ENCODE measurements at places on chromosomes 2 and 18. TPM values are rescaled to one million over a fixed set of nuclear protein-coding genes. Genes with fewer than 3 reads are reported as not detected.

KANSL1L gene
- 6.5 TPM for total RNA-seq

RAB27B gene
- 28.5 TPM for total RNA-seq

AP1S3 gene
- 8.4 TPM for total RNA-seq

CASP10 gene
- 13.0 TPM for total RNA-seq

KCNJ3 gene
- not detected for total RNA-seq

TXNDC2 gene
- 0.17 TPM for total RNA-seq

IRS1 gene
- 10.4 TPM for total RNA-seq

FOSL2 gene
- 55.2 TPM for total RNA-seq

LINC00305 gene
- not detected for total RNA-seq

DNA sequence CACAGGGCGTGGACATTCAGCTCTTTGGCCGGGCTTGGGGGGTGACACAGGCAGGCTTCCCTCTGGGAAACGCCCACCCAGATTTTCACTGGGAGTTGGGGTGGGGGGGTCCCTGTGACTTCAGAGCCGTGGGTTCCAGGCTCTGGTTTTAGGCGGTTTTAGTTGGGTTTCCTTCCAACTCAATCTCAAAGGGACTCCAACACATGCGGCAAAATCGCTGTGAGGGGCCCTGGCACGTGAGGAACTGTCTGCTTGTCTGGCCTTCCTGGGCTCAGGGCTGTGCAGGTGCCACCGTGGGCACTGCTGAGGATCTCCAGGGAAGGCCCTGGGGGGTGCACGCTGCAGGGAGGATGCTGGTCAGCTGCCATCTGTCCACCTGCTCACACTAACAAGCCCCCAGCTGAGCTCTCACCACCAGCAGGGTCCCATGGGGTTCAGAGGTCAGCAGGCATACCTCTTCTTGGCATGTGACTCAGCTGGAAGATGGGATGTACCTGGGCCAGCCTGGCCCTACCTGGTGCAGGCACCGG lies 11.7 kb downstream of the HS6ST1 start:
- no peak for DNase-seq

DNA sequence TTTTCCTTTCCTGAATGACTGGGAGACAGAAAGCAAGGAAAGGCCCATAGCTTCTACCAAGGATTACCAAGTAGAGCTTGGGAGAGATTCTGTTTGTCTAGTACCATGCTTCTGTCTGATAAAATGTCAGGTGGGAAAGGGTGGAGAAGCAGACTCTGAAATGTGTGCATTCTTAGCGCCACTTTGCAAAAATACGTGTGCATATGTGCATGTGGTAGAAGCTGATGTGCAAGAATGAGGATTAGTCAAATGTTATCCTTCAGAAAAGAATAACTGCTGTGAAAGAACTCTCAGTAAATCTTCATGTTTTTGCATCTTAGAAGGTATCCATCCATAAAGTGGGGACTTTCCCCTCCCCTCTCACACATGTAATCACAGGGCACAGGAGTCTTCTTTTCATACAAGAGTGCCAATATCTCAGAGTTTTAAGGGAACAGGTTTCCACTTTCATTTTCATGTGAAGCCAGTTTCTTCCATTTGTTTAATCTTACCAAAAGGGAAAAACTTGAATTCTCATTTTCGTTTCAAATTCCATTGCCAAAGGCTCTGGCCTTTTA lies 15.4 kb upstream of the DGKD start:
- DNase-seq: no peak

DNA sequence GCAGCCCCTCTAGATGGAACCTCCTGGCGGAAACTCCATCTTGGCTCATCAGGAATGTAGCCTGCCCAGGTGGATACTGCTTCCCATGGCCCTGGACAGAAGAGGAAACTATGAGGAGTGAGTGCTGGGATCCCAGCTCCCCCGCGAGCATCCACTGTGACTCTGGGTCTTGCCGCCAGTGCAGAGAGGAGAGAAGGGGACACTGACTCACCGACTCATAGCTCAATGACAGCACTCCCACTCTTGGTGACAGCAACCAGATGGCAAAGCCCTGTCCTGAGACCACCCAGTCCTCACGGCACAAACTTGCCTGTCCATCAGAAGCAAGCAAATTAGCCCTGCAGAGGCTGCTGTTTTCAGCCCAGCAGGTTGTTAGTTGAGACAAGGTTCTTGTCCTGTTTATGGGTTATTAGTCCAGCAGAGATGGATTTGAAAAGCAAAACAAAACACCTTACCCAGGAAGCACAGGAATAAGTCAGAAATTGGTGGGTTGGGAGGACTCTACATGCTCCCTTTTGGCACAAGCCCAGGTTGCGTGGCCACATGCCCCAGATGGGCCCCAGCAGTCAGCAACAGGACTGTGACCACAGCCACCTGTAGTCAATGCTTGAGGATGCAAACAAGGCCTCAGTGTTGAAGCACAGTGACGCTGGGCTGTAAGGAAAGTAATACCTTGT lies 111.5 kb upstream of the GLI2 start:
- DNase-seq: no peak

- no peak for DNase-seq
These were observed 30.2 kb upstream of the RAB11FIP5 start for GRCh38 chr2:73142937-73143336.

GRCh38 chr2:174859563-174860169 lies 95.4 kb upstream of the CHRNA1 start:
- DNase-seq: no peak

DNA sequence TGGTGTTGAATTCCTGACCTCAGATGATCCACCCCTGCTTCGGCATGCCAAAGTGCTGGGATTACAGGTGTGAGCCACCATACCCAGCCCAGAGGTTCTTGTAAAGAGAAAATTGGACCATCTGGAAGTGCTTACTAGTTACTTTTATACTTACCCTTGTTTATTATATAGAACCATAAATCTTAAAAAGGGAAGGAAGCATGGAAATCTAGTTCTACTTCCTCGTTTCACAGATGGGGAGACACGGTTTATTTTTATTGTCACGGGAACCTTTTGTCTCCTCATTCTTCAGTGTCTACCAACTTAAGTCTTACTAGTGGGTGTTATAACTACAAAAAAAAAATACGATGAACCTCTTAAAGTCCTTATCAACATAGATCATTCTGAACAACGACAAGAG lies 45.8 kb upstream of the PDK1 start:
- no peak for DNase-seq

DNA sequence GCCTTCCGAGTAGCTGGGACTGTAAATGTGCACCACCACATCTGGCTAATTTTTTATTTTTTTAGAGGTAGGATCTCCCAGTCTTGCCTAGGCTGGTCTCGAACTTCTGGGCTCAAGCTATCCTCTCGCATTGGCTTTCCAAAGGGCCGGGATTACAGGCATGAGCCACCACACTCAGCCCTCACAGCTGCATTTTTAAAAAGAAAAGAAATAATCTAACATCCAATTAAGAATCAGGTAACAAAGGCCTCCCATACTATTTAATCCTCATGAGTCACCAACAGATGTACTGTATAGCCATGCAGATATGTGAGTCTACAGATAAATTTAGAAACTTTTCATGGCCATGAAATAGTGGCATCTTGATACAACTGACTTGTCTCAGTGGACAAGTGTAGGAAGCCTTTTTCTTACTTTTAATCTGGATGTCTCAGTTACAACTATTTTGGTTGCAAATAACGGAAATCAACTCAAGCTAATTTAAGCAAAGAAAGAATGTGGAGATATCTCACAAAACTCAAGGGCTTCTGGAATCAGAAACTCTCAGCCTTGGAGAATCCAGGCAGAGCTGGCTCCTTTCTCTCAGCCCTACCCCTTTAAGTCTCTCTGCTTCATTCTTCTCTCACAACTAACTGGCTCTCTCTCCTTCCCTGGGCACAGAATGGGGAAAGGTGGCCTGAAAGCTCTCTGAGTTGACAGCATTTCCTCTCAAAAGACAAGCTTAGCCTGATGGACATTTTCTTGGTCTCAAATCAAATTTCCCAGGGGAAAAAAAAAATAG lies 12.8 kb upstream of the PPM1B start:
- DNase-seq: no peak

DNA sequence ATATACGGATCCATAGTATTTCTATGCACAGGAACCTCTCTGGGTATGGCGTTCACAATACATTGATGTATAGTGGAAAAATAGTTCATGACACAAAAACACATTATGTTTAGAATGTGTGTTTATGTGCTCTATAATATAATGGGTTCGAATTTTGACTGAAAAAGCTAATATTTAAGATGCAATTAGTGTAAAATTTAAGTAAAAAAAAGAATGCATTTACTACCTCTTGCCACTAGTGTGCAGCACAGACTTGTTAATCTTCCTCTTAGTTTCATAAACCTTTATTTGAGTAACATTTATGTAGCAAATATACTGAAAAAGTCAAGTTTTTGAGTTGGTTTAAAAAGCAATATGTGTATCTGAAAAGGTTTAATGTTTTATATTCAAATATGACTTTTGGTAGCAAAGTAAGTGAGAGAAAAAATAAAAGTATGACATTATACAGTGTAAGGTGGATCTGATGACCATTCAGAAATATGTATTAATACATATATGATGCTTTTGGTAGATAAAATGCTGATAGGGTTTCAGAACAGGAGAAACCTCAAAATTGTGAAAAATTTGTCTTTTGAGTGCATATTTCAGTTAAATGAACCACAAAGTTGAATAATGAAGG lies 49.4 kb downstream of the CCDC102B start:
- peak; percentile 6 for DNase-seq

DNA sequence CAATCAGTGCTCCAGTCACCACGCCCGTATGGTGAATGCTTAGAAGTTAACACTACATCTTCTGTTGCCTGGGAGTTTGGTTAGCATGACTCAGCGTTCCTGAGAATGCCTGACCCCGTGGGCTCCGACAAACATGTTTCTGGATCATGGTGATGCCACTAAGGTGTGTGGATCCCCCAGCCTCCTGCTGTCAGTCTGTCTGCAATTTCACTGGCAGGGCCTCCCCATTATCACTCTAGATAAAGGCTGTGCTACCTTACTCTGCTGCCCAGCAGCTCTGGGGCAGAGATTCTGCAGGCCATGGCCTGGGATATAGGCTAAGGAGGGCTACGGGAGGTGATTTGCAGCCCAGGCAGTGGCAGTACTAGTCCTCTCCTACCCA lies 66.0 kb downstream of the STPG4 start:
- DNase-seq: peak; percentile 64

DNA sequence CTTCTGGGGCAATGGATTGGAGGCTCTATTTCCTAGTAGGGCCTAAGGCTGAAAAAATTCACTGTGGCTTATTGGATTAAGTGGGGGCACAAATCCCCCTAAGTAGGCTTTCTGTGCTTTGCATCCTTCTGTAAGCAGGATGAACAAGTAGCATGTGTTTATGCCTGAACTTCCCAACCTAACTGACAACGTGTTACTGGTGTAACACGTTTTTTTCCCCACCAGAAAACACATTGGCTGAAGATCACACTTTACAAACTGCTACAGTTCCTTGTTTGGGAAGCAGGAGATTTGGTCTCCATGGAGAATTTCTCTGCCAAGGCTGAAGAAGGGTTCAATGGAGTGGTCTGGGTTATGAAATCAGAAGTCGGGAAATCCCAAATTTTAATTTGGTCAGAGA lies 7.2 kb upstream of the ITGA6 start:
- no peak for DNase-seq

DNA sequence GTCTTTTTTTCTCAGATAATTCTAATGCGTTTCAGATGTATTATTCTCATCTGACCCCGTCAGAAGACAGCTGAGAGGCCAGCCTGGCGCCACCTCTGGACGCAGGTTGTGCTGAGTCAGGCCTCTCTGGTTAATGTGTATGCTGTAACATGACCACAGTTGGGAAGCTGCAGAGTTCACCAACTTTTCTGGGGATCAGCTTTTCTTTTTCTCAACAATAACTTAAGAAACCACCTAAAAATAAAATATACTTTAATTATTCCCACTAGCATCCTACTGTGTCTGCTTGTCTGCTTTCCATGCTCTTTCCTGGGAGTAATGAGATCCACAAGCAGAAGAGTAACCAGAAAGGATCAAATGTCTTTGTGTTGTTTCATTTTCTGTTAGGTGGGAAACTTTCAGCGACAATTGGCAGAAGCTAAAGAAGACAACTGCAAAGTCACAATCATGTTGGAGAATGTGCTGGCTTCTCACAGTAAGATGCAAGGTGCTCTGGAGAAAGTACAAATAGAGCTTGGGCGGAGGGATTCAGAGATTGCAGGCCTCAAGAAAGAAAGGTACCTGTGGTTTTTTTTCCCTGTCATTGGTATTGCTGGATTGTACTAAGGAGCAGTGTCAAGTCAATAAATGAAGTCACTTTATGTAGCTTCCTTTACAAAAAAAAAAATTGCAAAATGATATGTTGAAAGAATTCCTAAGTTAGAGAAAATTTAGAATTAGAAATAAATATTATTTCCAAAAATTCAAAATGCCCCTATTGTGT lies 79.8 kb downstream of the CCDC150 start:
- DNase-seq: peak; percentile 63

DNA sequence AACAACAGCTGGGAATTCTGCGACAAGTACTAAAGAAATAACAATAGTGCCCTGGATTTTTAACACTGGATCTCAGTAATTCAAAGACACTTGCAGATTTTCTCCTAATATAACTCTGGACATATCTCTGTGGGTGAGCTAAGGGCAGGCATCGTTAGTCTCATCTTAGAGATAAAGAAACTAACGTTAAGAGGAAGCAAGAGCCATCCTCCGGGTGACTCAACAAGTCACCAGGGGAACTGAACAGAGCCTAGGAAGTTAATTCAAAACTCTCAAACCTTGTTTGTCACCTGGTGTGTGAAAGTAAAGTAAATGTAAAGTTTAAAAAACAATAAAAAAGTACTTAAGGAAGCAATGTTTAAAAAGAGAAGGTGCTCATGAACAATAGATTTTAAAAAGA lies 41.6 kb upstream of the NRP2 start:
- no peak for DNase-seq

DNA sequence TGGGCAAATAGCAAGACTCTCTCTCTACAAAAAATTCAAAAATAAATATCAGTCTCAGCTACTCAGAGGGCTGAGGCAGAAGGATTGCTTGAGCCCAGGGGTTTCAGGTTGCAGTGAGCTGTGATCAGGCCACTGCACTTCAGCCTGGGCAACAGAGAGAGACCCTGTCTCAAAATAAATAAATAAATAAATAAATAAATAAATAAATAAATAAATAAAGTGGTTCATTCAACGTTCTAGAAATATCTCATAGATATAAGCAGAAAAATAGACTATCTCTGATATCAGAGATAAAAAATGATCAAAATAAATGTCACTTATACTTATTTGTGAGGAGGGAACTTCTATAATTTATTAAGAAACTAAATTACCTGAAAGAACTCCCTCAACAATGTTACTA lies 480.9 kb downstream of the FBXO15 start:
- DNase-seq: no peak

DNA sequence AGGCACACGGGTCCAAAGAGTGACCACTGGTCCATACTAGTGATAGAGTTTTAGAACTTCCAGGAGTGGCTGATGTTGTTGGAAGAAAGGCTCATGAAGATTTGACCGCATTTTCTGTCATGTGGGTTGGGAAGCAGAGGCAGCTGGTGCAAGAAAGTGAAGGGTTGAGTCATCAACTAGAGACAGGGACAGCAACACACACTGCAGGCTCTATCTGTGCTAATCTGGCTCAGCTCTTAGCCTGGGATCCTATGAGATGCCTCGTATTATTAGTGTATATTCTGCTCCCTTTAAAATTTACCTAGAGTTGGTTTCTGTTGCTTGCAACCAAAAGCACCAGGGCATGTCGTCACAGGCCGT lies 2.5 kb upstream of the SH3RF3 start:
- no peak for DNase-seq

- DNase-seq: no peak
These were observed 124.7 kb upstream of the GLI2 start for GRCh38 chr2:120611016-120611415.

GRCh38 chr2:239991689-239992314 lies 33.3 kb downstream of the NDUFA10 start:
- DNase-seq: peak; percentile 46

GRCh38 chr18:78768656-78769501 lies 210.7 kb upstream of the SALL3 start:
- DNase-seq: no peak
